ENCODE measurements at places on chromosomes 1 and 21.
A peak's percentile ranks its signal among the peaks of the same experiment; 100 is the strongest.

DNA sequence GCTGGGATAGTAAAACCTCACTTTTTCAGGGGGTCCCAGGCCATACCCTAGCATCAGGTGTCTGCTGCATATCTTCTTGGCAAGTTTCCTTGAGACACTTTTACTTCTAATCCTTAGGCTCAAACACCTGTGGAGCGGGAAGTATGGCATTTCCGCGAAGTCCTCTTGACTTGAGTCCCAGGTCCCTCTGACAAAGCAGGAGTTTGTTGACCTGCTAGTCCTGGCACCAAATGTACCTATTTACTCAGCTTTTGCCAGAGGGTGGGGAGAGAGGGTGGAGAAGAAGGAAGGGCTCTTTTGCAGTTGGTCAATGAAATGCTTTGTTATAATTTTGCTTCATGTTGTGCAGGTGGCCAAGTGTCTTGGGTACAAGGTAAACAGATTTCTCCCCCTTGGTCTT is 59.7 kb downstream of the CLIC6 start:
- no peak for DNase-seq

- no peak for DNase-seq
These were observed 3.3 kb downstream of the NCSTN start for GRCh38 chr1:160346463-160346862.

GRCh38 chr1:60273185-60273584 is 199.6 kb upstream of the C1orf87 start:
- DNase-seq = no peak

GRCh38 chr1:150186789-150187559 is 37.3 kb downstream of the PLEKHO1 start:
- DNase-seq = no peak

- DNase-seq = no peak
These were observed 21.8 kb downstream of the RSPH1 start for GRCh38 chr21:42474043-42474831.

- DNase-seq = no peak
These were observed 64.1 kb downstream of the KIFAP3 start for GRCh38 chr1:170010443-170010842.

GRCh38 chr1:16631248-16632043 is 18.1 kb upstream of the NBPF1 start:
- no peak for DNase-seq

DNA sequence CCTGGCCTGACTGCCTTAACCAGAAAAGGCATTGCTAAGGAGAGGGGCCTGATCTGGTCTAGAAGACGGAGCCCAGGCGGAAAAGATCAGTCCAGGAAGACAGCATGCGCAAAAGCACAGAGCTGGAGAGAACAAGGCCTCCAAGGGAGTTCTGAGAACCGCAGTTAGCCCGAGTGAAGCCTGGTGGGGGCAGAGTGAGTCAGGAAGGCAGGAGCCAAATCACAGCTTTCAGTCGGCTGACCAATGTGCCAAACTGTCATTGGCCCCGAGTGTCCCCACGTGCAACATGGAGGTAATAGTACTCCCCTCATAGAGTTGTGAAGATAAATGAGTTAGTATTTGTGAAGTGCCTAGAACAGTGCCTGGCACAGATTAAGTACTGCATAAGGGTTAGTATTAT is 1.2 kb upstream of the TSPAN2 start:
- DNase-seq = no peak

- no peak for DNase-seq
These were observed 28.6 kb downstream of the ERG start for GRCh38 chr21:38469642-38470041.

- DNase-seq = peak; percentile 2
These were observed 12.4 kb downstream of the NEXN start for GRCh38 chr1:77900687-77901293.

DNA sequence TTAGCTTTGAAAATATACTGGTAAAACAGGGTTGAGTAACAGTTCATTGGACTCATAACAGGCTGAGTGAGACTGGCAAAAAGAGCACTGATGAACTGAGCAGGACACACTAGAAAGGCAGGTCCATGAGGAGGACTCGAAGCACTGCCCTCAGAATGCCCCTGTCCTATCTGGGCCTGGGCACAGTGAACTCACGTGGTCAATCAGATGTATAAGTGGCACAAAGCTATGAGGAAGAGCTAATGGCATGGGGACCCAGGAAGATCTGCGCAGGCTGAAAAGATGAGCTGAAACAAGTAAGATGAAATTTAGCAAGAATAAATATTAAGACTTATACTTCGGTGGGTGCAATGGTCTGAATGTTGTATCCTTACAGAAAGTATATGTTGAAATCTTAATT is 9.2 kb upstream of the RGS7 start:
- DNase-seq = no peak

- DNase-seq = no peak
These were observed 77.8 kb downstream of the RWDD3 start for GRCh38 chr1:95311762-95312161.

DNA sequence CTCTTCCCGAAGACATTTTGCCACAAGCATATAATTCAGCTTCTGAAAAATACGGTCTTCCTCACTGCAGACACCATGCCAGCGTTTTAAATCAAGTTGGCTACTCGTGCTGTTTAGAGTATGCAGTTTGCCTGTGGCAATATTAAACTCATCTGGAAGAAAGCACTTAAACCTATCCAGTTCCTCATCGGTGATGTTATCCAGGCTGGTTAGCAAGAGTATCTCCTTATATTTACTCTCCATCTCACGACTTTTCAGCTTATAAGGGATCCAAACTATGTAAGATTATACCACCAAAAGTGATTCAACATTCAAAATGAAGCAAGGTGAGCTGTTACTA is 9.7 kb upstream of the IFI16 start:
- no peak for DNase-seq

GRCh38 chr21:31416465-31416864 is 72.4 kb upstream of the TIAM1 start:
- no peak for DNase-seq

DNA sequence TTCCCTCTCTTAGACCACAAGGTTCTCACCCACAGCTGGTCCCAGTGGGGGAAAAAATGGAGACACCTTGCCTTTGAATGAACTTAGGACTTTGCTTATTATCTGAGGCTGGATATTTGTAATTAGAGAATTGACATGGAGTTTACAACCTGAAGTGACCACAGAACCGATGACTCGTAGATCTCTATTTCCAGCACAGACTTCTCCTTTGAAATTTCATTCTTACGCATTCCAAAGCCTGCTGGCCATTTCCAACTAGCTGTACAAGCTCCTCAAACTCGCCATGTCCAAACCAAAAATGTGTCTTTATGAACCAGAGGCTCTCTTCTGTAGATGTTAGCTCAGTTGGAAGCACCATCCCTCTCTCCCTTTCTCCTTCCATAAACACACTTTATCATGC is 12.0 kb downstream of the RAB7B start:
- DNase-seq = no peak

DNA sequence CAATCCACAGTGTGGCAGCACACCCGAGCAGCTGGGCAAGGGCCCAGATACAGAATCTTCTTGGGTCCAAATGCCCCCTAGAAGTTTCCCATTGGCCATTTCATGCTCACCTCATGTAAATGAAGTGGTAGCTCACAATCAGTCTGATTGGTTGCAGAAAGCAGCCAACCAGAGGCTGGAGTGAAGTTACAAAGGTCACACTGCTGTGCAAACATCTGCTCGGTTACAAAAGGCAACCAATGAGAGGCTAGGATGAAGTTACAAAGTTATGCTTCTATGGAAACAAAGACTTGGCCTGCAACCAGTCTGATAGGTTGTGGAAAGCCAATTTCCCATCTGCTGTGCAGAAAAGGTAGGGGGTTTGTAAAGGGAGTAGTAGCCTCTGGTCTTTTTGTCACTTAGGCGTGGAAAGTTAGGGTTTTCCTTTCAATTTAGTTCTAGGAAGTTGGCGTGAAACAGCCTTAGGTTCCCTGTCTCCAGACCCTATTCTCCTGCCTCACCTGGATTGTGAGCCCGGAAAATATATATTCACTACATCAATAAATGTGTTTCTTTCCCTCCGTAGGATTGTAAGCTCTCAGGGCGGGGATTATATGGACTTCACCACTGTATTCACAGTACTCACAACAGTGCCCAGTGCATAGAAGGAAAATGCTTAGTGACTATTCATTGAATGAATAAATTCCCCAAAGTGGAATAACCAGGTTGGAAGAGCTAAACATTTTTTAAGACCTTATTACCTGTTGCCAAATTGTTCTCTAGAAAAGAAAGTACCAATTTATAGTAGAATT is 91.9 kb downstream of the URB2 start:
- no peak for DNase-seq

DNA sequence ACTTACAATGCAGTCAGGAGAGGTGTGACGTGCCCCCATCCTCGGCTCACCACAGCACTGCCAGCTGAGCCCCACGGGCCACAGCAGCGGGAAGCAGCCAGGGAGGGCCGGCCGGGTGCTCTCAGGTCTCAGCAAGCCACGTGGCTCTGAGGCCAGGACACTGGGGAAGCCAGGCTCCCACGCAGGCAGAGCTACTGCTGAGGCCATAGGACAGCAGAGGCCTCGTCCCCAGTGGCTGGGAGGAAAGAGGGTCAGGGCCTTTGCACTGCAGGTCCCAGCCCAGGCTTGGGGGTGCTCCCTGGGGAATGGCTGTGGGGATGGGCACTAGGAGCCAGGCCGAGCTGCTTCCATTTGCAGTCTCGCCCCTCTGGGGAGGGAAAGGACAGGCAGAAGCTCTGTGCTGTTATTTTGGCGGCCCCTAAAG is 5.8 kb downstream of the LRRC47 start:
- DNase-seq = no peak

GRCh38 chr1:227317523-227318015 is 723 bp downstream of the CDC42BPA start:
- DNase-seq = no peak

DNA sequence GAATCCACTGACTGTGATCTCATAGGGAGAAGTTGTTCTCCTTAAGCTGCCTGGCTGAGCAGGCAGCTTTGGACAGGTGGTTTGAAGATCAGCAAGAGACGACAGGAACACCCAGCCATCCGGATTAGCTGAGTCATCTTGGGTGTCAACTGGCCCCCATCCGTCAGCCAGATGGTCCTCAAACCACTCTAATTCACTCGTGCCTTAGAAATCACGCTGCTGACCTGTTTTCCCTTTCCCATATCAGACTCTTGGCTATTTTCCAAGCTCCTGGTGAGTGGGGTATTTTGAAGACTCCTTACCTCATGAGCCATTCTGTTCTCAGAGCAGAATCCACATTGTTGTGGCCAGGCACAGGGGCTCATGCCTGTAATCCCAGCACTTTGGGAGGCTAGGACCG is 149.1 kb upstream of the L1TD1 start:
- DNase-seq = no peak

DNA sequence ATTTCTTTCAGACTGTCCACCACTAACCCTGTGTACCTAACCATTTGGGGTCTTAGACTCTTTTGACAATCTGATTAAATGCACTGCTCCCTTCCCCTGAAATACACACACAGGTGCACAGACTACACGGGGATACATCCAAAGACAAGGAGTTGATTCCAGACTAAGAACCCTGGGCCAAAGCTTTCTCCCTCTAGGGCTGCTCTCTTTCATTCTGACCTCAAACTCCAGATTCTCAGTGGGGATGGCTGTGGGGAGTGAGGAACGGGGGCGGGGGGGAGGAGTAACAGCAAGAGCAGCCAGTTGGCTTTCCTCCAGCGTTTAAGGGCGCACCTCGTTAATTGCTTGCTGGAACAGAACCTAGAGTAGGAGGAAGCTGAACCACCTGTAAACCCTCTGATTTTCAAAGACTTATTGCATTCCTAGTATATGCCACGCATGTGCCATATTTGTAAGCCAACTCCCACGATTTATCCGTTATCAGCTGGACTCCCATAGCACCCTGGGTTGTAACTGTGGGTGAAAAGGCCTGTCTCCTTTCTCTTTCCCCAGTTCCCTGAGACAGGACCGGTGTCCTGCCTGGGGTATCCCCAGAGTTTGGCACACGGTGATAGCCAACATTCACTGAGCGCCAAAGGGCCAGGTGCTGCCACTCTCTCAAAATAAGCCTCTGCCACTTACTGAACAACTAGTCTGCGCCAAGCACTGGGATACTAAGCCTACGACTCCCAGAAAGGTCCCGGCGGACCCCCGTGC is 920 bp downstream of the MTHFR start:
- no peak for DNase-seq

GRCh38 chr1:26529405-26529654 is 231 bp upstream of the RPS6KA1 start:
- DNase-seq = no peak

Measured in NCI-H1417 treated with DMSO at 0.1 percent for 48 hours (cell line).